ENCODE measurements at places on chromosomes 2 and 18. TPM values are rescaled to one million over a fixed set of nuclear protein-coding genes. Genes with fewer than 3 reads are reported as not detected.

DNA sequence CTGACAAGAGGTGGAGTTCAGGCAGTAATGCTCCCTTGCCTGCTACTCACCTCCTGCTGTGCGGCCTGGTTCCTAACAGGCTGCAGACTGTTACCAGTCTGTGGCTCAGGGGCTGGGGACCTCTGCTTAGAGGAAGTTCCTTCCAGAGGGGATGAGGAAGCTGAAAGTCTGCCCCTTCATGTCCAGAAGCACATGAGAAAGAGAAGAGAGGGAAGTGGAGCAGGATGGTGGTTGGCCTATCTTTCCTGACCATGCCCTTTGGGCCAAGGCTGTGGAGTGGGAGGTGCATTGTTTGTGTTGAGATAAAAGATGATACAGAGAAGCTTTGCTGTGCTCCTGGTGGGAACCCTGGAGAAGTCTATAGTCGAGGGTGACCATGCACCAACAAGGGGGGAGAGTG is 112.5 kb downstream of the LPIN1 start:
- no peak for DNase-seq

- no peak for DNase-seq
These were observed 36.0 kb downstream of the VAPA start for GRCh38 chr18:9949861-9950260.

DNA sequence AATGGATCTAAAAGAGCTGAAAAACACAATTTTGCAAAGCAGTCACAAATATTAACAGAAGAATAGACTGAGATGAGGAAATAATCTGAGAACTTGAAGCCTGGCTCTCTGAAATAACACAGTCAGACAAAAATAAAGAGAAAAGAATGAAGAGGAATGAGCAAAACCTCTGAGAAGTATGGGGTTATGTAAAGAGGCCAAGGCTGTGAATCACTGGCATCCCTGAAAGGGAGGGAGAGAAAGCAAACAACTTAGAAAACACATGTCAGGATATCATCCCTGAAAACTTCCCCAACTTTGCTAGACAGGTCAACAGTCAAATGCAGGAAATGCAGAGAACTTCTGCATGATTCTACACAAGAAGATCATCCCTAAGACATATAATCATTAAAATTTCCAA is 73.5 kb upstream of the LHCGR start:
- no peak for DNase-seq

The DCDC2C gene
- not detected for total RNA-seq

Data from activated CD8-positive, alpha-beta T cell treated with anti-CD3 and anti-CD28 coated beads, Interleukin-2, amount 10 ng/mL, durations not matched to agents 7 days and 5 days (primary cell).